ENCODE measurements at places on chromosomes 3 and 15.

DNA sequence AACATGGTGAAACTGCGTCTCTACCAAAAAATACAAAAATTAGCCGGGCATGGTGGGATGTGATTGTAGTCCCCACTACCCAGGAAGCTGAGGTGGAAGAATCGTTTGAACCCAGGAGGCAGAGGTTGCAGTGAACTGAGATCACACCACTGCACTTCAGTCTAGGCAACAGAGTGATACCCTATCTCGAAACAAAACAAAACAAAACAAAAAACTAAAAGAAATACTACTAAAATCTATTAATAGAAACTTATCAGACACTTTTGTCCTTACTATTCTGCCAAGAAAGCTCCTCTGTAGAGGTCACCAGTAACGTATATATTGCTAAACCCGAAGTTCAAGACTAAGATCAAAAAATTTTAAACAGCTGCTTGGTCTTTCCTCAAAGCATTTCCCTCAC, 67.1 kb downstream of the SMARCC1 start:
- DNase-seq = no peak

DNA sequence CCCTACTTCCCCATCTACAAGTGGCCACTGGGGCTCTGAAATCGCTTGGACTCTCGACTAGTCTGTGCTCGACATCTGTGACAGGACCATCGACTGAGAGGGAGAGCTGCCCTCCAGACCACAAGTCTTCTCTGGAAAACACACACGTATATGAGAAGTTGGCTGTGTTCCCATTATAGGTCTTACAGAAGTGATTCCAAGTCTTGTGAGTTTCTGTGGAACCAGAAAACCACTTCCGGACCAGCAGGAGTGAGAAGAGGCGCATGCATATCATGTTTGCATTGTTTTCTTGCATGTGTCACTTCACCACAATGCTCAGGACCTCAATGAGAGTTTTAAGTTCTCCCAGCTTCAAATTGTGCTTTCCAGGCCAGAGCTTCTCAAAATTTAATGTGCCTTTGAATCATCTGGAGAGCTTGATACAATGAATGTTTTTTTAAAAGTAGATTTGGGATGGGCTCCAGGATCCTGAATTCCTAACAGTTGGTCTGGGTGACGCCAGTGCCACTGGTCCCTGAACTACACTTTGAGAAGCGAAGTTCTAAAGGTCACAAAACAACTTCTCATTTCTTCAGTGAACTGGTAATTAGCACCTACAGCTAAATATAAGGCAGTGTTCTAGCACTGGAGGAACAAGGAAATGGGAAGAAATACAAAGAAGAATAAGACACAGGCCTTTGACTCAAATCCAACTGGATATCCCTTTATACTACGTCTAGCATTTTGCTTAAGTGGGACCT, 15.7 kb downstream of the LIPC start:
- no peak for DNase-seq

- no peak for DNase-seq
Measured at GRCh38 chr3:52299247-52299878, 11.7 kb downstream of the GLYCTK start.

GRCh38 chr3:14117468-14118399, 6.9 kb downstream of the CHCHD4 start:
- DNase-seq = no peak

DNA sequence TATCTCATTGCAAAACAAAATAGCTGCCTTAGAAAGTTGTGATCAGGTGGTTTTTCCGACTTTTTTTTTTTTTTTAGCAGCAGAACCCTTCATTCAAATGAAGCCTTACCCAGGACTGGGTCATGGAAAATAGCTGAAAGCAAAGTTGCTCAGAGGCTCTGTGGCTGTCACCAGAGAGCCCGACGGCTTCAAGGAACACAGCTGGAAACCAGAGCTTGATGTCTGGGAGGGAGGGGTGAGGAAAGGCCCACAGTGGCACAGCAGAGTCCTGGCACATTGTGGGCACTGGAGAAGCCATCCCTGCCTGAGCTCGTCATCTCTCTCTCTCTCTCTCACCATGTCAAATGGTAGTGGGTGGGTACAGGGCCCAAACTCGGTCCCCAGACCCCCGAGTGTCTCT, 77.5 kb downstream of the RPN1 start:
- DNase-seq = no peak

GRCh38 chr3:191808073-191808472, 347.1 kb downstream of the PYDC2 start:
- DNase-seq = no peak

DNA sequence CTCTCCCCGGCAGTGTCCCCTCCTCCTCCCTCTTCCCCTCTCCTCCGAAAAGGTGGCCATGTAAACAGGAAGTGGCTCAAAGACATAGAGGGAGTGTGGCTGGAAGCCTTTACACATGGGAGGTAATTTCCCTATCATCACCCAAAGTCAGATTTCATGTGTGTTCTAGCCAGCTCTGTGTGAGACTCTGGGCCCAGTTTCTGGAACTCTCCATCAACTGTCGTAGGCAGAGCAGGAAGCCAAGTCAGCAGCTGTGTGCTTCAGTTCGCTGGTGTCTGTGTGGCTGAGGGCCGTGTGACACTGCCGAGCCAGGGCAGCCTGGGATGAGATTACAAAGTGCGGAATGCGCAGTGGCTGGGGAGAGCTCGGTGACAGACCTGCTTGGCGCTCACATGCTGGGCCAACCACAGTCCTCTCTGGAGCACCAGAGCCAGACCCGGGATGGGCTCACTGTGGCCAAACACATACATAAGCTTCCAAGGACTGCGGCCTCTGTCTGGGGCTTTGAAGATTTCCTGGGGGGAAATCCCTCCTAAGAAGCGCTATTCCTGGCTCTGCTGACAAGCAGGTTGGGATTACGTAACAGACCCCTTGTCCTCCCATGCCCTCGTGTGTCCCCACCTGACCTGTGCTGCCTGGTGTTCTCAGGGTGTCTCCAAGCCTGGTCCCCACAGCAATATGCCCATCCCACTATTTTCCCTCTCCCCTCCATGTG, 50.7 kb downstream of the UMPS start:
- no peak for DNase-seq

GRCh38 chr15:76753131-76753530, 152.0 kb downstream of the SCAPER start:
- DNase-seq = no peak

GRCh38 chr3:128518587-128519490, 25.8 kb upstream of the GATA2 start:
- DNase-seq = no peak

GRCh38 chr3:113268311-113268710, 57.0 kb downstream of the BOC start:
- DNase-seq = no peak

DNA sequence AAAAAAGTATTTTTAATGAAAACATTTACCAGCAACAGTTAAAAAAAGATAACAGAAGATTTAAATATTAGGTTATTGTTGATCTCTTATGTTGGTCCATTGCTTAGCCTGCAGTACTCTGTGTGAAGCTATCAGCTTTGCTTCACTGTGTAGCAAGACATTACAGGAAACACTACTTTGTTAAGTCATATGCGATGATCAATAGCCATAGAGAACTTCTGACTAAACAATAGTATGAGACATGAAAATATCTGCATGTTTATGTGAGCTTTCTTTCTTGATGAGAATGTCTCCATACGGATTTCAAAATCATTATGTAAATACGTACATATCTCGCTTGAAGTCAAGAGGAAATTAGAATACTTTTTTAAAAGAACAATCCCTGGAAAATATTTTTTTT, 27.0 kb upstream of the CAPN3 start:
- no peak for DNase-seq

DNA sequence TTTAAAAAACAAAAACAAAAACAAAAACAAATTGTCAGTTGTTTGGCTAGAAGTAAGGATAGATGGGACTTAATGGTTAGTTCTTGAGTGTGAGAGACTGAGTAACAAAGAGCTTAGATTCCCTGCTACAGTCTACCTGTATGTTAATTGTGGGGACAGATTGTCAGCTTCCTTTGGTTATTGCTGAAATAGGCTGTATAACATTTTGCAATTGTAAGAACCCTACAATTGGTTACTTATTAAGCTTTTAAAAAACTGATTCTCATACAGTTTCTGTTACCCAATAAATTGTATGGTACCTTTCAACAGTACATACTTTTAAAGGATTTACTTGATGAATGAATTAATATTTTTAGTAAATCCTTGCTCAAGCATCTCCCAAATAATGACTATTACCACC, 35.3 kb downstream of the CLASP2 start:
- no peak for DNase-seq

DNA sequence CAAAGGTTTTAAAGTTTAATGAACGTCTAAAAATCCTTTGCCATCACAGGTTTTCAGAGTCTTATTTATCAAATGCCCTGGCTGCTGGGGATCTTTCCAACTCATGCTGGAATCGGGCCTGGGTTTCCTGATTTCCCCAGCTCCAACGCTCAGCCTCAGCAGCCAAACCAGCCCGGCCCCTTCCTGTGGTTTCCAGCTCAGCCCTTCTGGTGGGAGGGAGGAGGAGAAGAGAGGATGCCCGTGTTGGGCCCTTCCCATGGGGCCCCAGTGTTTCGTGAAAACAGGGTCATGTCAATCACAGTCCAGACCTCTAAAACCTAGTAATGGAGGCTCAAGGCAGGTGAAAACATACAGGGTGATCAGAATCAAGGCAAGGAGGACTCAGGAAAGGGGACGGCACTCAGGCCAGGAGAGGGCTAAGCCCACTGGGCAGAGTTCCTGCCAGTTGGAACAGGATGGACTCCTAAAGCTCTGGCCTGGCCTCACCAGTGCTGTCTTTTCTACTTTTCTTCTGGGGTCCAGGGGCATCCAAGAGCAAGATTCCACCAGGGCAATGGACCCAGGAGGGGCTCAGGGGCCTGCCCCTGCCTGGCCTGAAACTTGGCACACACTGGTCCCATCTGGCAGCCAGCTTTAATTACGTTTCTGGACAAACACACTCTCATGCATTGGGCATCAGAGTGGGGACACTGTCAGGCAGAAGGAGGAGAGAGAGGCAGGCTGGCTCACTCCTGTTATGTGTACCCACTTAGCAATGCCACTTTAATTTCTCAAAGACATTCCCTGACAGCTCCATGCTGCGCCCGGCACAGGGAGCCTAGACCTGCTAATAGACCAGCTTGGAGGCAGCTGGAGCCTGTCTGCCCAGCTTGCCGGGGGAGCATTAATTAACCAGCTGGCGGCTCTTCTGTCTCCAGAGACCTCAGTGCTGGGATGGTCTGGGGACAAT, 194.6 kb downstream of the FAM43A start:
- DNase-seq = no peak

DNA sequence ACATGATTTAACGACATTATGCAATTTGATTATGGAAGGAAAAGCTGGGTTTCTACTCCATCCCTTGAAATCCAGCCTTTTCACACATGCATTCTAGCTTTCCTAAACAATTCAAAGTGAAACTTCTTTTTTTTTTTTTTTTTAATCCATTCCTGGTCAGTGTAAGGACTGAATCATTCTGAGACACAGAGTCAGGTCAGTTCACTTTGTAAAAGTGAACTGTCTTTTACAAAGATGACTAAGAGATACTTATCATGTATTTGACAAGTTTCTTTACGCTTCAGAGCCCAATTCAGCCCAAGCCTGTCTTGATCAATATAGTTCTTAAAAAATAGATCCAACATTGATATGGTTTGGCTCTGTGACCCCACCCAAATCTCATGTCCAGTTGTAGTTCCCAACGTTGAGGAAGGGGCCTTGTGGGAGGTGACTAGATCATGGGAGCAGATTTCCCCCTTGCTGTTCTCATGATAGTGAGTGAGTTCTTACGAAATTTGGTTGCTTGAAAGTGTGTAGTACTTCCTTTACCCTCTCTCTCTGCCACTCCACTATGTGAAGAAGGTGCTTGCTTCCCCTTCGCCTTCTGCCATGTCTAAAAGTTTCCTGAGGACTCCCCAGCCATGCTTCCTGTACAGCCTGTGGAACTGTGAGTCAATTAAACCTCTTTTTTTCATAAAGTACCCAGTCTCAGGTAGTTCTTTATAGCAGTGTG, 345.6 kb upstream of the THBS1 start:
- DNase-seq = no peak

GRCh38 chr3:123571973-123572365, 12.9 kb downstream of the HACD2 start:
- no peak for DNase-seq

GRCh38 chr3:1183320-1184048, 90.7 kb downstream of the CNTN6 start:
- no peak for DNase-seq

DNA sequence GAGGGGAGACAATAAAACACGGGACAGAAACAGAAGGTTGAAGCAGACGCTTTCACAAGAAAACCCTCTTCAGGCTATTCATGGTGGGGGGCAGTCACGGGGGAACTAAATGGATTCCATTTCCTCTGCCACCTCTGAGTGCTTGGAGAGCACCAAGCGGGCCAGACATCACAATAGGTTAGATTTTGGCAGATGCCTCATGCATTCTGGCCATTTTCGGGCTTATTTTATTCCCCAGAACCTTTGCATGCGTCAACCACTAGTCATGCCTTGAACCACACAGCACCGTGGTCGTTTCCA, 82.2 kb downstream of the RORA start:
- no peak for DNase-seq

GRCh38 chr15:100711516-100712021, 109.2 kb downstream of the ASB7 start:
- DNase-seq = no peak

DNA sequence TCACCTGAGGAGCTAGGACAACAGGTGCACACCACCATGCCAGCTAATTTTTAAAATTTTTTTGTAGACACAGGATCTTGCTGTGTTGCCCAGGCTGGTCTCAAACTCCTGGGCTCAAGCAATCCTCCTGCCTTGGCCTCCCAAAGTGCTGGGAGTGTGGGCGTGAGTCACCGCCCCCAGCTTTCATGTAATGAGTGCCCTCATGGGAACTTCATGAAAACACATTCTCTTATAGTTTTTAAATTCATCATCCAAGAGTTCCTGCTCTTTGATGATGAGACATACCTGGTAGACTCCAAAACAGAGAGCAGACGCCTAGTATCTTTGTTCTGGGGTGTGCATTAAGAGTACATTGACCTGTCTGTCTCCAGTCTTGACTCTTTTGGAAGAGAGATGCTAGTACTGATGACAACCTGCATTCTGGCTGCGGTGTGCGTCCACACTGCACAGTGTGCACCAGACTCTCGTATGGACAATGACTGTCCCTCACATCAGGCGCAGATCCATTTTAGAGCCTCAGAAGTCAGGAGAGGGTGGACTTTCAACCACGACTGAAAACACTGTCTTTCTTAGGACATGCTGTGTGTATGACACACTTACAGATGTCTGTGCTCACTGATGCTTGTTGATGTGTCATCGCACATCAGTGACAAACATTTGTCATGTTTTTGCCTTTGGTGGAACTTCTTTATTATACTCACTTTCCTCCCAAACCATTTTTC, 2.0 kb downstream of the NRROS start:
- DNase-seq = no peak

DNA sequence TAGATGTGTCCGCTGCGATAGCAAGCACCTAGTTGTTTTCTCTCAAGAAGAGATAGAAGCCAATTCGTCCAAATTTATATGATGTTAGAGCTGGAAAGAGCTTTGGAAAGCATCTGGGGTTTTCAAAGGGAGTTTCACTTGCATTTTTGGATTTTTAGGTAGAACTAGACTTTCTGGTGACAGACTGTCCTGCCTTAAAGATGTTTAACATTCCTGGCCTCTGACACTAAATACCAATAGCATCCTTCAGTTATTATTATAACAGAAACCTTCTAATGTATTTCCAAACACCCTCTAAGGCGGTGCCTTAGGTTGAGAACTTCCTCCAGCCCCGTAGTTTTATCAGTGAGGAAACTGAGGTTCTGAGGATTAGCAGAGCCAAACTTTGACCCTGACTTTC, 305.3 kb downstream of the SATB1 start:
- DNase-seq = no peak

- peak; percentile 51 for DNase-seq
Measured at GRCh38 chr15:60397772-60398445, at the start of gene ANXA2. Gene ANXA2, minus strand, starts transcription at chr15:60397986. Its CDS starts 11,911 bp downstream, at chr15:60386075.

- DNase-seq = no peak
Measured at GRCh38 chr15:67838789-67839332, 984 bp downstream of the RNU6-1 start.
